ENCODE measurements at places on chromosomes 5 and 9. TPM values are rescaled to one million over a fixed set of nuclear protein-coding genes. Genes with fewer than 3 reads are reported as not detected.

Gene GHR
- not detected for total RNA-seq

Gene NUTM2F
- not detected for total RNA-seq

Gene DELE1
- total RNA-seq = 108 TPM

Gene PCDHGA6
- 6.3 TPM for total RNA-seq

Gene GPX8
- total RNA-seq = 2.7 TPM

Gene IRX2
- total RNA-seq = 60.7 TPM

Gene SLC31A1
- 11.2 TPM for total RNA-seq

Gene SUSD3
- not detected for total RNA-seq

Gene LEAP2
- 2.5 TPM for total RNA-seq

Gene PCDHGA3
- total RNA-seq = 10.4 TPM

Gene ADAMTS6
- 2.1 TPM for total RNA-seq

Gene SLC6A3
- 22.4 TPM for total RNA-seq

Measured in glutamatergic neuron (in vitro differentiated cells).